ENCODE measurements at places on chromosomes 3 and 15.

GRCh38 chr3:101102678-101103296, 109.6 kb upstream of the ABI3BP start:
- no peak for DNase-seq

DNA sequence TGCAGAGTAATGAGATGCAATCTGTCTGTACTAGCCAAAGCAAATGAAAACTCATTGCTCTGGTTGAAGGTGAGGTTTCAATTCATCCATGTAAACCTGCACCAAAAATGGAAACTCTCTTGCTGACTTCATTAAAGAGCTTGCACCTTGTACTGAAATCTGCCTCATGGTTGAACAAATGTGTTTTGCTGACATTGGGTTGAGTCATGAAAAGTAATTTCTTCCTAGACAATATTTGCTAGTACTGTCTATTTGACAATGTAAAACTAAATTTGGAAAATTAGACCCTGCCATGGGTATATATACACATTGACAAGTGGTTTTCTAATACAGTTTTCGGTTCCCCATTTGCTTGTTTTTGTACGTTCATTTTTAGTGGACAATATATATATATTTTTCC, 33.3 kb downstream of the RYR3 start:
- no peak for DNase-seq

- DNase-seq: no peak
Measured at GRCh38 chr3:106345353-106346027, 476.7 kb upstream of the CBLB start.

GRCh38 chr3:16668776-16669545, 63.7 kb upstream of the DAZL start:
- DNase-seq: no peak

- no peak for DNase-seq
Measured at GRCh38 chr3:55963601-55964000, 476.5 kb upstream of the WNT5A start.

GRCh38 chr15:54282228-54282836, 304.1 kb downstream of the UNC13C start:
- DNase-seq: no peak
